Fibroblast of skin of right quadriceps (primary cell): ENCODE measurements at places on chromosomes 13 and 19.
A peak's percentile ranks its signal among the peaks of the same experiment; 100 is the strongest.

- DNase-seq, result no peak
These were observed at the start of gene TNNT1 for GRCh38 chr19:55149078-55150003. TNNT1 (minus strand) TSS chr19:55149206; CDS start chr19:55147157, 2,049 bp downstream.

- no peak for DNase-seq
These were observed 103.8 kb downstream of the ZDHHC20 start for GRCh38 chr13:21355304-21355703.

DNA sequence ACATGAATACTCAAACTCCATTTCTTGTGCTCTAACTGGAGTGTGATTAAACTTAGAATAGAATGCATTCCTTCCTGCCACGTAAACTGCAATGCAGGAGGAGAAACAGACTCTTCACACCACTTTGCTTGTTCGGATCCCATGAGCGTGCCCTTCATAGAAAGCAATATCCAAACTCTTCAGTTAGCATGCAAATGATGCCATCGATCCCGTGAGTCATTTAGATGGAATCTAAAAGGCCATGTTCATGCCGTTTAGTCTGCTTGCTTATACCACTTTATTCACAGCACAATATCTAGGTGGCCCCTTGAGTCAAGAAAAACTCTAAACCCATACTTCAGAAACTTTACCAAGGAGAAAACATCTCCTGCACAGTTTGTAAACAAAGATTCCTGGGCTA, 225.8 kb downstream of the OXGR1 start:
- peak; percentile 24 for DNase-seq

GRCh38 chr13:93227280-93227877, 772 bp downstream of the GPC6 start:
- peak; percentile 61 for DNase-seq
